ENCODE measurements at places on chromosomes 6 and 20.

DNA sequence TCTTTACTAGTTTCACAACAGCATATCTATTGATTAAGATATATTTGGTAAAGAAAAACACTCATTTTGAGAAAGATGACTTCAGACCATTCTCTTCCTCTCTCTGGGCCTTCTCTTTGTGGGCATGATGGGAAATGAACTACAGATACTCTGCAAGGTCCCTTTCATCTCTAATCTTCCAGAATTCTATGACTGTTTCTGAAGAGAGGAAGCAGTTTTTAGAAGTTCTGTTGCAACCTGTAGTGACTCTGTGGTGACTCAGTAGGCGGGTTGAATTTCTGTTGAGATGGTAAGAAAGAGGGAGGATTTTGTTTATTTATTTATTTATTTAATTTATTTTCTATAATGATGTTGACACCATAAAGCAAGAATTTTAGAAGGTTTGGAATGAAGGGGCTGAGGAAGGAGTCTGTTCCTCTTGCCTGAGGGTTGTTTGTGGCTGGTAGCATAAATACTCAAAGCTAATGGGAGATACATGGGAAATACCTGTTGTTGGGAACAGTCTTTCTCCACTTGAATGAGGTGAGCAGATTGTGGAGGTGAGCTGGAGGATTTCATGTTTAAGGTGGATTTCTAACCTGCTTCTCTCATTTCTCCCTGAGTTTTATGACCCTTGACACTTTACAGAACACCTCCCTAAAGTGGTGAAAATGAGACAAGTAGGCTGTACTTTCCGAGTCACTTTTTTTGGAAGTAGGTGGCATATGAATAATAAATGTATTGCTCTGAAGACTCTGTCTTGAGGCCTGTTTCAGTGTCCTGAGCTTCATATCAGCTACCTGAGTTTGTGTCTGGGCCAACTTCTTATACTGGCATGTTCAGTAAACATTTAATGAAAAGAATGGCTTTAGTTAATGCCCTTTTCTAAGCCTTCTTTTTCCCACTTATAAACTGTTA, 15.0 kb downstream of the ACSS2 start:
- H3K36me3 ChIP-seq: no peaks in the 10 kb centered on the region
- peaks cover 5% of the 10 kb centered on the region for H3K4me1 ChIP-seq
- no peak for DNase-seq
- peak overlapping the region; percentile 36 for H3K27ac ChIP-seq

DNA sequence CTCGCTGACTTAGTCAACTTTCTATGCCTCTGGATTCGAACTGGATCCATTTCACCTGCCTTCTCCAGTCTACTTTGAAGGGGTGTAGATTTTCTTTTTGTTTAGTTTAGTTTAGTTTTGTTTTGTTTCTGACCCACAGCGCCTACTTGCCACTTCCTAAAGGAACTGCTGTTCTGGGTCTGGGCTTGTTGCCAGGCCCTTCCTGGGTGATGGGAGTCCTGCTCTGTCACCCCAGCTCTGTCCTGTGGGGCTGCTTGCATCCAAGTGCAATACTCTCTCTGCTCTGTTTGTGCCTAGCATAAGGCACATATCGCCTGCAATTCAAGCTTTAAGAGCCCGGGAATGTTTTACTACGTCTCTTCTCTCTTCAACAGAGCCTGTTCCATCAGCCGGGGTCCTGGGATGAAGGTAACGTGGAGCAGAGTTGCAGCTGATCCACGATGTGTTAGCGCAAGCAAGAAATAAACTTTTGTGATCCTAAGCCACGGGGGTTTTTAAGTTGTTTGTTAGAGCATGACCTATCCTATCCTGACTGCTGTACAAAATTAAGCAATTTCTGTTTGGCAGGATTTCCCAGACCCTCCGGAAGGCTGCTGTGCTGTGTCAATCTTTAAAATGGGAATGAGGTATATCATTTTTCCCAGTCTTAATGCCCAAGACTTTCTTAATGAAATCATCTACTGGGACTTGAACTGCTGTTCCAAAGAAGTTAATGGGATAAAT, 30.9 kb upstream of the TAGAP start:
- H3K4me3 ChIP-seq: no peak overlapping the region
- no peaks in the 10 kb centered on the region for H3K36me3 ChIP-seq
- no peaks in the 10 kb centered on the region for H3K27me3 ChIP-seq
- no peaks in the 10 kb centered on the region for H3K4me1 ChIP-seq
- DNase-seq: no peak
- no peak overlapping the region for H3K27ac ChIP-seq

DNA sequence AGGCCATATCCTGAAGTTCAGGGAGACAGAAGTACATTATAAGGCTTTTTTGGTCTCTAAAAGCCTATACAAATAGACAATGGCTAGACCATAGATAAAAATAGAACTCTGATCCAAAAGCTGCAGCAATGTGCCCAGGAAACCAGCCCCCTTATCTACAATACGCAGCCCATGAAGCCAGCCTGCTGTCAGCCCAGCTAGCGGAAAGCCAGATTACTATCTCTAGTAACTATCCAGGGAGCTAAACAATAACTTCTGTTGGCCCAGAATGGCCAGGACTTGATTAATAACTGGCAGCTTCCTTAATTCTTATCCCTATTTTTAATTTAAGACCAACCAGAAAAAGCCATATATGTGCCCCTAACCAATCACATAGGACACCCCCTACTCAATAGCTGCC, 160.4 kb upstream of the SMLR1 start:
- H3K27me3 ChIP-seq: no peaks in the 10 kb centered on the region
- H3K4me1 ChIP-seq: no peaks in the 10 kb centered on the region
- no peak overlapping the region for H3K27ac ChIP-seq
- no peak overlapping the region for H3K4me3 ChIP-seq
- H3K36me3 ChIP-seq: no peaks in the 10 kb centered on the region

GRCh38 chr6:81761197-81761596, 8.7 kb upstream of the TENT5A start:
- H3K4me1 ChIP-seq: no peaks in the 10 kb centered on the region
- DNase-seq: no peak
- no peaks in the 10 kb centered on the region for H3K27me3 ChIP-seq
- H3K27ac ChIP-seq: no peak overlapping the region
- no peak overlapping the region for H3K4me3 ChIP-seq

DNA sequence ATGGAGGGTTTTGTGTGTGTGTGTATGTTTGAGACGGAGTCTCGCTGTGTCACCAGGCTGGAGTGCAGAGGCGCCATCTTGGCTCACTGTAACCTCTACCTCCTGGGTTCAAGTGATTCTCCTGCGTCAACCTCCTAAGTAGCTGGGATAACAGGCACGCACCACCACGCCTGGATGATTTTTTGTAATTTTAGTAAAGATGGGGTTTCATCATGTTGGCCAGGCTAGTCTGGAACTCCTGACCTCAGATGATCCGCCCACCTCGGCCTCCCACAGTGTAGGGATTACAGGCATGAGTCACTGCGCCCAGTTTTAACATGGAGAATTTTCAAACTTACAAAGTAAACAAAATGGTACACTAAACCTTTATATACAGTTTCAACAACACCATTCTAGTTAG, 22.8 kb downstream of the AMD1 start:
- no peak overlapping the region for H3K27ac ChIP-seq
- no peak overlapping the region for H3K4me3 ChIP-seq
- no peaks in the 10 kb centered on the region for H3K4me1 ChIP-seq
- no peak for DNase-seq
- H3K36me3 ChIP-seq: peaks cover 10% of the 10 kb centered on the region

All from aorta (tissue), 5 donors.